NCI-H2171 (cell line): ENCODE measurements at places on chromosomes 5 and 9.

DNA sequence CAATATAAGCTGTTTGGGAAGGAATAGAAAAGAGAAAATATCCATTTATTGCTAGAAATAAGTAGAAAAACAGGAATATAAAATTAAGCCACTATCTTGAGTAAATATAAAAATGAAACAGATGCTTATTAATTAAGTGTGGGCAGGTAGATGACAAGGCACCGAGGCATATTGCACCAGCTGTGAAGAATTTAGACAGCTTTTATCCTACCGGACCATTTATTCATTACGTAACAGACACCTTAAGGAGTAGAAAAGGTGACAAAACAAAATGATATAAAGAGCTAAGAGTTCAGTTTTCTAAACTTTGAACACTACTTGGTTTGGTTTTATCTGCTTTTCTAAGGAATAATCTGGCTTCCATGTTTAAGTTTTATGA is 404.1 kb downstream of the PTPRD start:
- no peak for DNase-seq

DNA sequence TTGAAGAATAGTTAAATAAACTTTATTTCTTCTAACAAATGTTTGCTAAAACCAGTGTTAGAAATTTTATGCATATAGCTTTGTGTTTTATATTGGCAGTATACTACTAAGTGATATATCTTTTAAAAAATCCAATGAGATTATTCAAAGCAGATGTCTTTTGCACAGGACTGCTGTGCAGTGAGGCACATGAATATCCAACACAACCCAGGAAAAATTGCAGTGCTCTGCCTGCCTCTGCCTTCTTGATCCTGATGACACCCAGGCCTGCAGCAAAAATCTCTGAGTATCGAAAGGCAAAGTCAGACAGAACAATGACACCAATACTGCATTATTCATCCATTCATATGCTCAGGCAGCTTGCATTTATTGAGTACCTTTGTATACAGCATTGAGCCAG is 1076.5 kb upstream of the ARRDC3 start:
- no peak for DNase-seq

GRCh38 chr5:149526845-149527590 is 24.2 kb downstream of the CSNK1A1 start:
- no peak for DNase-seq

DNA sequence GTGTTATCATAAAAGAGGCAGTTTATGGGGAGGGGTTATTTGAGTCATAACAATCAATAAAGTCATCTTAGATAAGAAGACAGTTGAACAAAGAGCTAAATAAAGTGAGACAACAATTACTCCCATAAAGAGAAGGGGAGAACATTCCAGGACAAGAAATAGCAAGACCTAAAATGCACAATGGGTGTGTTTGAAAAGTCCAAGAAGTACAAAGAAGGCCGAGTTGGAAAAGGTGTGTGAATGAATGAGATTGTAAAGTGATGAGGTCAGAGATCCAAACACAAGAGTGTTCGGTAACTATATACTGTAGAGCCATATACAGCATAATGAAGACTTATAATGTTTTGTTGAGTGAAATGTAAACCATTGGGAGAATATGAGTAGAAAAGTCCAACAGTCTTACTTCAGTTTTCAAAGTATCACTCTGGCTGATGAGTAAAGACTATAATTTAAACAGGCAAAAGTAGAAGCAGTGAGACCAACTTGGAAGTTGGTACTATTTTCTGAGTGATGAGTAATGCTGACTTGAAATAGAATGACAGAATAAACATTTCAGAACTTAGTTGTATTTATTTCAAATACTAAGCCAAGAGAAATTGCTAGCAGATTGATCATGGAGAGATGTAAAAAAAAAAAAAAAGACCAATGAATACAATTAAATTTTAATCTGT is 868.7 kb upstream of the CDH9 start:
- DNase-seq: no peak

DNA sequence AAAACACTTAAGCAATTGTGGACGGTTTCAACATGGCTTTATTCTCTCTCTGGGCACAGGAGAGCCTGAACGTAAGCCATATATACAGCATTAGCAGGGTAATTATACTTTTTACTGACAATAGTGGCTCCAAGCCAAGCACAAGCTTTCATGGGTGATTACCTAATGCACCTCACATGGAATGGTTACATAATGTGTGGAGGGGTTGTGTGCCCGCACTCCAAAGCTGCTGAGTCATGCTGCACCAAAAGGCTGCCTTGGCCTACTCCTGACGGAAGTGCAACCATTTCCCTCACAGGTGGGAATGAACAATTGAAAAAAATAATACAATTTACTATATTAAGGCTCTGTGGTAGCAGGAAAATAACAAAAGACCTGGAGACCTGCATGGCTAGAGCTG is 86.5 kb upstream of the ATP10B start:
- peak; percentile 47 for DNase-seq

- DNase-seq: no peak
Measured at GRCh38 chr9:95718263-95718662, 157.2 kb upstream of the ERCC6L2 start.

GRCh38 chr5:6737043-6737941 is 24.1 kb downstream of the TENT4A start:
- no peak for DNase-seq

DNA sequence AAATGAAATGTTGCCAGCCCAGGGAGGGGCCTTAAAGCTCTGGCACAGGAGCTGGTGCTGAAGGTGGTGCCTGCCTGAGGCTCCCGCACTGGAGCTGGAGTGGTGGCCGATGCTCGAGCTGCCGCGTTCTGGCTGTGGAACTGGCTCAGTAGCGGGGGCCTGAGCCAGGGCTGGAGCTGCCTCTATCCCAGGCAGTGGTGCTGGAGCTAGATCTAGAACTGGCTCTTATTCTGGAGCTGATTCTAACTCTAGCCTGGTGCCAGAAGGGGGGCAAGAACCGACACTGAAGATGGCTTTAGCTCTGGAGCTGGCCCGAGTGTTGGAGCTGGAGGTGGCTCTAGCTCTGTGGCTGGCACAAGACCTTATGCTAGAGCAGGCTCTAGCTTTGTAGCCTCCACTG is 19.2 kb downstream of the OBP2B start:
- no peak for DNase-seq

GRCh38 chr5:143036146-143036927 is 266.2 kb downstream of the ARHGAP26 start:
- no peak for DNase-seq

DNA sequence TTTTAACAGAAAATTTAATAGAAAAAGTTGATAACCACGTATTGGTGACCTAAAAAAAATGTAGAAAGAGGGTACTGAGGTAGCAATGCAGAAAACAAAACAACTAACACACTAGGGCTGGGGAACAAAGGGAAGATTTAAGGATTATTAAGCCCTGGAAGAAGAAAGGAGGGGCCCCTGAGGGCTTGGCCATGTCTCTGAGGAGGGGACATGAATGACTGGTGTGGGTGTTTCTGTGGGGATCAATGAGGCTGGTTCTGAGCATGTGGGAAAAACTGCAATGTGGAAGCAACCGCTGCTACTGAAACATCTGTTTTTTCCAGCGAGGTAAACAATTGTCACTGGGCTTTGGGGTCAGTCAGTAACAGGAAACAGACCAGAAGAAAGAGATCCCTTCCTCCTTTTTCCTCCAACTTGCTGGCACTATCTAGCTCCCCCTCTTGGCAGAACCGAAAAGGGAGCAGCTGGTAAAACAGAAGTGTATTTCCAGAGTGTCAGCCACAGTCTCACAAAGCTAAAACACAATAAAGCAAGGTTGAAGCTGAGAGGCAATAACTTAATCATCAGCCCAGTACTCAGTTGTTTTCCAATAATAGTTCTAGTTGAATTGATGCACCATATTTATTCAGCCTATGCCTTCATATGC is 48.3 kb downstream of the ATPSCKMT start:
- DNase-seq: no peak

- no peak for DNase-seq
Measured at GRCh38 chr5:113056988-113057387, 80.4 kb downstream of the DCP2 start.

GRCh38 chr9:36603006-36603405 is 30.3 kb downstream of the MELK start:
- DNase-seq: no peak

GRCh38 chr9:38358390-38359296 is 33.9 kb upstream of the ALDH1B1 start:
- DNase-seq: no peak

GRCh38 chr5:83494666-83495065 is 23.1 kb downstream of the VCAN start:
- no peak for DNase-seq

- DNase-seq: no peak
Measured at GRCh38 chr5:153429761-153430380, 60.6 kb upstream of the GRIA1 start.

DNA sequence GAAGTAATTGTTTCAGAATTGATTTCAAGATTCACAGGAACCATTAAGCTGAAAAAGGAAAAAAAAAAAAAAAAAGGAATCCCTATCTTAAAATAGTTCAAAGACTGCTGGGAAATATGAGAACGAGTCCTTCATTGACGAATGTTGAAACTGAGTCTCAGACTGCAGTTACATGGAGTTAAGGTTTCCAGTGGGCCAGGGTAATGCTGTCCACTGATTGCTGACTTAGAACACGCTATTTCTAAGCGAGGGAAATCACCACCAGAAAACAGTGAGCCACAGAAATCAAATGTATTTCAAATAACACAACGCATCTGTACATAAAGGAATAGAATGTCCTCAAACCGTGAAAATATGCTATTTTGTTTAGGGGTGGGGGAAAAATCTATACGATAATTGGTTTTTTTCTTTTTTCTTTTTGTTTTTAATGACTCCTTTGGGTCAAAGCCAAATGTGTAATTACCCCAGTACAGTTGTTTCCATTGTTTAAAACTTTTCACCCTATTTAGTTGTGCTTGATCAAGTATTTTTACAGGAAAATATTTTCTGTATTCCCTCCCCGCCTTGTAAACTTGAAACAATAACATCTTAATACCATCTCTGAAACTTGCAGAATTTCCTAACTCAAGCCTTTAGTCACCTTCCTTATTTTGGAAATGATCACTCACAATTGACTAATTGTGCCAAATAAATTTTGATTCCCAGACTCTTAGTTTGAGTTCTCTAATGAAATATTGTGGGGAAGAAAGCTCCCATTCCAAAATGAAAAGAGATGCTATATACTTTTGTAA is 208.3 kb downstream of the MCTP1 start:
- no peak for DNase-seq

DNA sequence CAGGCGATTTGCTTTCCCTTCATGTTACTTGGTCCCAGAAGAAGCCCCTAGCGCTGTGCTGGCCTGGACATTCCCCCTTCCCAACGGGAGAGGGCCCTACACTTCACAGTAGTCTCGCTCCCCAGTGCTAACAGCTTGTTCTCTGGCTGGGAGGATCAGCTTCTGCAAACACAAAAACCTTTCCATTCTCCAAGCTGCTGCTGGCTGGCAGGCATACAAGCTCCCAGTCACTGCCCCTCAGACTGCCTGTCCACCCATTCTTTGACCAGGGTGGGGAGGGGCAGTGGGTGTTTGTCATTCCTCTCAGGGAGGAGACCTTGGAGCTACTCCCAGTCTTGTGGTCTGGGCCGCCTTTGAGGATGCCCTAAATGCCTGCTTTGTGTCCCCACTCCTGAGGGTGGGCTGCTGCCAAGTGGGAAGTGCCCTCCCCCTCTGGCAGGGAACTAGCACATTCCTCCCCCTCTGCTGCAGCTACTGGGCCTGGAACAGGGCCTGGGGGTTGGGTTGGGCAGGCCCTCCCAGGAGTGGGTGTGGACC is 20.8 kb downstream of the ENHO start:
- DNase-seq: no peak

GRCh38 chr9:19533373-19533772 is 124.6 kb downstream of the ACER2 start:
- no peak for DNase-seq

GRCh38 chr9:76441551-76442322 is 17.2 kb upstream of the GCNT1 start:
- no peak for DNase-seq

- no peak for DNase-seq
Measured at GRCh38 chr5:107576155-107576554, 94.6 kb downstream of the EFNA5 start.

DNA sequence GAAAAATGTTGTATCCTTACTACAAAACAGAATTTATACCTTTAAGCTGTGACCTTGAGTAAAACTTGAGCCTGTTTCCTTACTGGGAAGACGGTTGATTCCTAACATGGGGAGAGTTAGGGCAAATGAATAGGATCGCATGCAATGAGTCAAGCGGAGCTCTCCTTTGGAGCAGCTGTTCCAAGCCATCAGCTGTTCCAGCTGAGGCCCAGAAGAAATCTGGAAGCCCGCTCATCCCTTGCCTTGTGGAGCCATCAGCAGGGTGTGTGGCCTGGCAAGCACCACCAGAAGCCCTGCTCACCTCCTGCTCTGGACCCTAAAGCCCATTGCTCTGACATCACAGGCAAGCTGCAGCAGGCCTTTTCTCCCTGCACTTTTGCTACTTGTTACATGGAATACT is 8.0 kb downstream of the KIAA1191 start:
- no peak for DNase-seq

DNA sequence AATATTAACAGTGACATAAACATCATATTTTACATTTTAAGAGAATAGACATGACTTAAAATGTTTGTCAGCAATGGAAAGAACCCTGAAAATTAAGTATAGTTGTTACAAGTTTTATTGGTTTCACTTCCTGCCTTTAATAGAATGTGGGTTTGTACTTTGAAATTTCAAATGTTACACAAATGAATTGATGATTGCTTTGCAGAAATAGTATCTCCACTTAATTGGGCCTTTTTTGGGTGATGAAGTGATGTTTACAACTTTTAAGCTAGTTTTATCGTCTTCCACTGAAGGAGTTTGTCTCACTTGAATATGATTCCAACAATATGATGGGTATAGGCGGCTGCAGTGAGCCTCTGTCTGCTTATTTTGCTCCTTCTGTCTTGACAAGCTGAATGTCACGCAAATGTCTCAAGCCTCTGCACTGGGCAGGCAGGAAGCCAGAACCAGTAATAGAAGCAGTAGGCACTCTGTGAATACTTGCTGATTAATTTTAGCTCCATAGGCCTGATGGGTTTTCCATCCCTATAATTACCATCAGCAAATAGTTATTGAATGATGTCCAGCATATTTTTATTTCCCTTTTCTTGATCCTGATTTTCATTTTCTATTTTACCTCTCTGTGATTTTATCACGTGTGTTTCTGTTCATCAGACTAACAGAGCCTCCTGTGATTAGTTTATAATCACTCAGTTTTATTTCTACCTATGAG is 10.6 kb upstream of the NR3C1 start:
- DNase-seq: no peak

DNA sequence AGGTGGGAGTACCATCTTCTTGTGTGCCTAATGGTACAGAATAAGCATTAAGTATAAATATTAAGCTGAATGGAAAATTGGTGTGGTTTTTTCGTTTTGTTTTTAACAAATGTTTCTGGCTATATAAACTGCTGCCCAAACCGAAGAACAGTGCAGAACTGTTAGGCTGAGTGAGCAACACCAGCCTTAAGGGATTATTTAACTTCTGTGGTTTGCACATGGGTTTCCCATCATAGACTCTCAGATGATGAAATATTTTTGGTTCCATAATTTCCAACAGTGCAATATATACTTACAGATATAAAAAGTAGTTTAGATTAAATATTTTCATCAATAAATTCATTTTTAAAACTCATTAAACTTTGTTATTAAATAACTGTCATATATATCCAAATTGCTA is 16.4 kb downstream of the C5orf63 start:
- no peak for DNase-seq
